CMK (cell line): ENCODE measurements at places on chromosomes 1 and 21.

DNA sequence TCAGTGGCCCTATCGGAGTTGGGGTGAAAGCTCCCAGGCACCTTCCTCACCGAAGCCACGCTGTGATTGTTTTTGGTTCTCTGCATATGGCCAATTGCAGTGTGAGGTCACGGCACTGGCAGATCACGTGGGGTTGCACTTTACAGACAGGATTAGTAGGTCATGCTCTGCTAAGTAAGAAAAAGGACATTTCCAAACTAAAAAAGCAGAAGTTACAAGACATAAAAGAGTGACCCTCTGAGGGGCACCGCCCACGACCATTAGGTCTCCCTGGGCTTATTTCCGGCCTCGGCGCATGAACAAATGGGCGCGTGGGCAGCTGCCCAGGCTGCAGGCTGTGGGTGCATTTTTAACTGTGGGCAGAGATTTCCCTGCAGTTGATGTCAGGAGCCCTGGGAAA lies 2.0 kb downstream of the CAPN9 start:
- DNase-seq: no peak

DNA sequence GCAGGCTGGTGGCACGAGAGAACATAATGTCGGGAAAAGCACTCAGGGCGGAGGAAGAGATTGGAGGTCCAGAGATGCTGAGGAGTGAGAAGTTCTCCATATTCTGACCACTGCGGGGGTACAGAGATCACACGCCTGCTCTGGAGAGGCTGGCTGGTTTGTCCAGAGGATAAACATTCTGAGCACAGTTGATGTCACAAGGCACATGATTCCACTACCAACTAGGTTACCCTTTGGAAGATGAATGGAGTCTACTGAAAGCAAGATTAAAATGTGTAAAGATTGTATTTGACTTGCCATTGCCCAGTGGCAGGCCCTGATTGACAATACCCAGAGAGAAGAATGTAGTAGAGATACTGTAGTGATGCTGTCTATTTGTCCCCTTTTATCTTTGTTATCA lies at the start of gene SPATA46:
TSS of gene SPATA46 (minus strand) at position 164 of the 400 bp plus-strand sequence. CDS start at position 100, 64 bp downstream.
- no peak for DNase-seq

DNA sequence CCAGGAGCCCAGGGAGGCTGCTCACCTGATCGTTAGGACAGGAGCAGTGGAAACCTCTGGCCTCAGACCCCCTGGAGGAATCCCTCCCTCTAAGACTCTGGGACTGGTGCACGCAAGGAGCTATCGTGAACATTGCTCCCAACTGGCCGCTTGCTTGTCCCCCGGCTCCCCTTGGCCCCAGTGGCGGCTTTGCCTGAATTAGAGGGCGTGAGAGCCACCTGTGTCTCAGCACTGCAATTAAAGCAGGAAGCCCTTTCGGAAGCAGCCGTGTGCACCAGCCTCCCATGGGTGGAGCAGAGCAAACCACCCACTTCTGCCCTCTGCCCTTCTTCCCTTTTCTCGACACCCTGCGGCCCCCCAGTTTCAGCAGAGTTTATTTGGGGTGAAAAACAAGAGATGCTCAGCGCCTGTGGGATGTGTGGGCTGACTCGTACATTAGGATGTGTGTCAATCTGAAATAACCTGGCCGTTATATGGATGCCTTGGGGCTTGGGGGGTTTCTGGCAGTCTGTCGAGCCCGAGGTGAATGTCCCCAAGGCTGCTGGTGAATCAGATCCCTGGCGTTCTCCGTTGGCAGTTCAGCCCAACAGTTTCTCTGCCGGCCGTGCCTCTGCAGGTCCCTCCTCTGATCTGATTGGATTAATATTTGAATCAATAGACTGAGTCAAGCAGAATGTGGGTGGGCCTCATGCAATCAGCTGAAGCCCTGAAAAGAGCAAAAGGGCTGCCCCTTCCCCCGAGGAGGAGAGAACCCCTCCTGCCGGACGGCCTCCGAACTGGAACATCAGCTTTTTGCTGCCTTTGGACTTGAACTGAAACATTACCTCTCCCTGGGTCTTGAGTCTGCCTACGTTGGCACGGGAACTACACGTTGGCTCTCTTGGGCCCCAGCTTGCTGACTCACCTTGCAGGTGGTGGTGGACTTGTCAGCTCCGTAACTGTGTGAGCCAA lies 7.3 kb upstream of the UMODL1 start:
- DNase-seq: no peak

DNA sequence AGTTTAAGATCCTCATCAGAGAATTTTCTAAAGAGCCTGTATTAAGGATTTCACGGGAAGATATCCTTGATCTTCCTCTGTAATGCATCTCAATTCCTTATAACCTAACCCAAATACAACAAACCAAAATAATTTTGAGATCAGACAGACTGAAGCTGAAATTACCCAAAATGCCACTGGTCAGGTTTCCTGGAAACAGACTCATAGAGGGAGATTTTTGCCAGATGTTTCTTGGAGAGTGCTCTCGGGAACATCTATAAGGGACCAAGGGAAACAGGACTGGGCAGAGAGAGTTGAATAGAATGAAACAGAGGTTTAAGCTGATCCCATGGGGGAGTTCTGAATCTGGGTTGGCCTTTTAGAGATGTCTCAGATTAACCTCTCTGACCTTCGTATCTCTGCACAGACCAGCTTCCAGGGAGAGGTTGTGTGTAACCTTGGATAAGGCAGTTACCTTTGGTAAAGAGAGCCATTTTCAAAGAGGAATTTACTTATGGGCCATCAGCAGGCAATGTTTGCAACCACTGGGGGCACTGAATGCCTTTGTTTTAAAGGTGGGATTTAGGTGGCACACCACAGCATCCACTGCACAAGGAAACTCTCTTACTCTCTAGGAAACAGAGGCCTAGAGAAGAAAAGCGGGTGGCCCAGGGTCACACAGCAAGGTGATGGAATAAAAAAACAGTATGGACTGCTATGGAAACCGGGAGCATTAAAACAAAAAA lies 130.8 kb upstream of the SGIP1 start:
- DNase-seq: no peak

DNA sequence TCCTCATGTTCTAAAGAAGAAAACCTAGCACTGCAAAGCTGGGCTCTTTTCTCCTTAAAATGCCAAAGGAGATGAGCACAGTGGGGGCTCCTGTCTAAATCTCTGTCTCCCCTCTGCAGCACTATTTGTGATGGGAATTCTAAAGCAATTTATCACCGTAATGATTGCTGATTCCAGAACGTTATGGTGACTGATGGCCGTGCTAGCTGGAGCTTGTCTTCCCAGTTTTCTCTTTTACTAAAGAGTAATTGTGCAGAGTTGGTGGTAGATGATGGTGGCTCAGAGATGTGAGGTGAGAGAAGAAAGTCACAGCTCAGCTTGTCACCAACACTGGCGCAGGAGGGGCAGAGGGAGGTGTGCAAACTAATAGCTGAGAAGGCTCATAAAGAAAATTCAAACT lies 60.7 kb upstream of the ATP2B4 start:
- no peak for DNase-seq

- no peak for DNase-seq
Measured at GRCh38 chr1:75085931-75086330, 48.3 kb upstream of the LHX8 start.

- DNase-seq: no peak
Measured at GRCh38 chr1:98143403-98143802, 222.6 kb upstream of the DPYD start.

- DNase-seq: no peak
Measured at GRCh38 chr1:55682198-55682597, 467.0 kb upstream of the USP24 start.

DNA sequence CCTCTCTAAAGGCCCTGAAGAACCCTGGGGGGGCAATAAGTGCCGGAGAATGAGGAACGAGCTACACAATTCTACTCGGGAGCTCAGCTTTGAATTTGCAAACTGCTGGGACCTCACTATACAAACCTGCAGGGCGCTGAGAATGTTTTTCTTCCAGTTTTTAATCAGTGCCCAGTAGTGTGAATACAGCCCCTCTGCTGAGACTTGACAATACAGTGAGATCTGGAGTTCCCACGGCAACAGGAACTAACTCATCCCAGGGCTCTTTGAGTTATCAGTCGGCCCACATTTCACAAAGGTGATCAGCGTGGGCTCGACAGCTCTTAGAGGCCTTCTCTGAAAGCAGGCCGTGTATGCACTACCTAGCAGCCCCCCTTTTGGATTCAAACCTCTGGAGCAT lies 41.7 kb downstream of the TMEM53 start:
- DNase-seq: no peak

GRCh38 chr1:211495584-211495983 lies 3.6 kb upstream of the RD3 start:
- DNase-seq: no peak

DNA sequence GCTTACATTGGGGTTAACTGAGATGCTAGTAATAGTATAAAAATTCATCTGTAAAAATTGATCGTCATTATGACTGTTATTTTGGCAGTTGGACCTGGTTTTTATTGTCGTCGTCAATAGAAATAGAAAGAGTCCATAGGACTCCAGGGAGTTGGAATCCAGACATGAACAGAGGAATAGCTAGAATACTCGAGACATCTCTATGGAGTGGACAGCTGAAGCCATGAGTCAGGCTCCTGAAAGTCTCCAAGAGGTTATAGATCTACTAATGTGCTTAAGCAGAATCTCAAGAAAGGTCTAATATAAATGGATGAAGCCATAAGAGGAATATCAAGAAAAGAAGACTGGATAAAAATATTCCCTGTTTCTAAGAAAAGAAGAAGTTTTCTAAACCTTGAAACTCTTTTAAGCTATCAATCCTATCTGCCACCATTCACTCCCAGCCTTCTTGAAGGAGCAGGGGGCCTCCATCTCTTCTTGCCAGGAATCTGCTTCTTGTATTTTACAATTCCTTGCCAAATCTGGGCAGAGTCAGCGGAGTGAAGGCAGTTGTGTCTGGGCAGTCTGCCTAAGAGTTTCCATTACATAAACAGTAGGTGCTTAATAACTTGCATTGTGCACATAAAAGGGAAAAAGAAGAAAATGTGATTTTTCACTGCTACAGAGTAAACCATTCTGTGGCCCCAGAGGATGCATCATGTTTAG lies 163.3 kb downstream of the ST6GALNAC5 start:
- no peak for DNase-seq

GRCh38 chr1:33725037-33725436 lies 138.8 kb upstream of the HMGB4 start:
- DNase-seq: no peak

DNA sequence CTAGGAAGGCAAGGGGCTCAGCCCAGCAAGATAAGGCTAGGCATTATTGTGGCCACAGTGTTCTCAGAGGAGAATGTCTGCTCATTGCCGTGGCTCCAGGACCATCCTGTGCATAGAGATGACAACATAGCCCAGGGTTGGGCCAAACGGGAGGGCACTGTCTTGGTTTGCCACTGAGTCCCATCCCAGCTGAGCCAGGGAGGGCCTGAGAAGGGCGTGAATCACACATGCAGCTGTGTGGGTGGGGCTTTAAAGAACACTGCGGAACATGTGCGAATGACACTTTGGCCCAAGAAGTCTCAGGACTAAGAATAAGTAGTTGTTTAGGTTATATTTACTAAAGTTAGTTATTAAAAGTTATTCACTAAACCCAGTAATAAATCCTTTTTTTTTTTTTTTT lies 18.5 kb downstream of the CHAF1B start:
- no peak for DNase-seq

GRCh38 chr21:20511216-20511880 lies 486.9 kb upstream of the NCAM2 start:
- DNase-seq: no peak

DNA sequence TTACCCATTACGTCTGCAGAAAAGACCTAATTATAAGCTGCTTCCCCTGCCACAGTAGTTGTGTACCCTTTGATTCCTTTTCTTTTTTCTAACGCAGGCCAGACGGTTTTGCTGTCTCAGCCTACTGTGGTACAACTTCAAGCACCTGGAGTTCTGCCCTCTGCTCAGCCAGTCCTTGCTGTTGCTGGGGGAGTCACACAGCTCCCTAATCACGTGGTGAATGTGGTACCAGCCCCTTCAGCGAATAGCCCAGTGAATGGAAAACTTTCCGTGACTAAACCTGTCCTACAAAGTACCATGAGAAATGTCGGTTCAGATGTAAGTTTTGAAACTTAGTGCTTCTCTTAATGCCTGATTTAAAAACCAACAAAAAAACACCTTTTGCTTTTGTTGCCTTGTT lies 35.8 kb downstream of the ATF6 start:
- DNase-seq: no peak

DNA sequence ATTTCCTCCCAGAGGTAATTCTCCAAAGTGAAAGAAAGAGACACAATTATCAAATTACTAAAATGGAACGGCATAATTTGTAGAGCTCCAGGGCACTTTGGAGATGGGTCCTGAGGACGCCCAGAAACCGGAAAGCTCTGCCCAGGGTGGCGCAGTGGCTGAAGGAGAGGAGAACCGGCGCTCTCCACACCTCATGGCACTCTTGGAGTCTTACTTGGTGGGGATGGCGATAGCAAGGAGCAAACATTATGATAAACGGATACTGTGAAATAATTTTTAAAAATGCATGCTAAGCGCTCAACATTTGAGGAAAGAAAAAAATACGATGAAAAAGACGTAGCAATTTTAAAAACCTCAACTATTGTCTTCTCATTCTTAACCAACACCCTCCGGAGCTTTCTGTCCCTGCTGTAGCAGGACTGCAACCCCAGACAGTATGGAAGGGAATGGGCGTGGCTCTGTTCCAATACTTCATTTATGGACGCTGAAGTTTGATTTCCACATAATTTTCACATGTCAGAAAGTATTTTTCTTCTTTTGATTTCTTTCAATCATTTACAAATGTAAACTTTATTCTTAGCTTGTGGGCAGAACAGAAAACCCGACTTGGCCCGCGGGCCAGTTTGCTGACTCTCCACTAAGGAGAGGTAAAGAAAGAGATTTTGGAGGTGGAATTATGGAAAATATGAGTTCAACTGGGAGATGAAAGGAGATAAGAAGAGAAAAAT lies 1.1 kb downstream of the S100A11 start:
- no peak for DNase-seq

- no peak for DNase-seq
Measured at GRCh38 chr1:67677408-67677807, 7.6 kb upstream of the GADD45A start.

DNA sequence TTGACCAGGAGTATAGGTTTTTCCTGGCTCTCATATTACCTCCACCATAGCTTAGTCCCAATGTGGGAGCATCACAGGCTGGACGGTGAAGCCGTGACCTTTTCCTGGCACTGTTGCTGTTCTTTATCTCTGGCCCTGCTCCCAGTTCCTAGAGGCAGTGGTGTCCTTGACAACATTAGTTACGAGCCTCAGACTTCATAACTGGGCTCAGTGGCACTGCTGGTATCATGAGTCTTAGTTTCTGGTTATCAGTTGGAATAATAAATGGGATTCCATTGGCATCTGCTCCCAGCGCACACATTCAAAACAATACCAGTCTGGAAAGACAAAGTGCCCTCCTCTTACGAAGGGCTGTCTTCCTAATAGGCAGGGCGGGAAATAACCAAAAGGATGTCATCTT lies 8.0 kb downstream of the RNPEP start:
- no peak for DNase-seq

DNA sequence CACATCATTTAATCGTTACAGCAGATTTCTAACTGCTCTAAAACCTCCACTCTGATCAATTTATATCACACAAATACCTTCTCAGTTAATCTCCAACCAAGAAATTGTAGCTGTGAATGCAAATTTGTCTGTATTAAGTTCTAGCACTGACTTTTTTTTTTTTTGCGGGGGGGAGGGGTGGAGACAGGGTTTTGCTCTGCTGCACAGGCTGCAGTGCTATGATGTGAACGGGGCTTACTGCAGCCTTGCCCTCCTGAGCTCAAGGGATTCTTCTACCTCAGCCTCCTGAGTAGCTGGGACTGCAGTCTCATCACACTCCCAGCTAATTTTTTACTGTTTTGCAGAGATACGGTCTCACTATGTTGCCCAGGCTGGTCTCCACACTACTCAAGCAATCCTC lies 163.6 kb downstream of the RERE start:
- DNase-seq: no peak

- DNase-seq: no peak
Measured at GRCh38 chr1:217747156-217747769, 116.1 kb downstream of the SPATA17 start.
